ENCODE measurements at places on chromosomes 6 and 20.

- no peak for DNase-seq
Measured at GRCh38 chr20:35968930-35969329, 540 bp downstream of the CNBD2 start.

DNA sequence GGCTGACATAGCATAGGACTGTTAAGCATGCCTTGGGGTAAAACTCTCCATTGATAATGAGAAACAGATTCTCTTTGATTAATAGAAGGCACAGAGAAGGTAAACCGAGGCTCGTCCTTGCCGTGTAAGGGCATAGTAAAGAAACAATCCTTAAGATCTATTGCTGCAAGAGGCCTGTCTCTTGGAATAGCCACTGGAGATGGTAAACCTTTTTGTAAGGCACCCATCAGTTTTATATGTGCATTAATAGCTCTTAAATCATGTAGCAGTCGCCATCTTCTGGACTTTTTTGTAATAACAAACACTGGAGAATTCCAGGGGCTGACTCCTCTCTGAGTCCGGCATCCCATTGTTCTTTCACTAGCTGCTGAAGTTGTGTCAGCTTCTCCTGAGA lies 8.4 kb upstream of the ABHD12 start:
- peak; percentile 45 for DNase-seq

DNA sequence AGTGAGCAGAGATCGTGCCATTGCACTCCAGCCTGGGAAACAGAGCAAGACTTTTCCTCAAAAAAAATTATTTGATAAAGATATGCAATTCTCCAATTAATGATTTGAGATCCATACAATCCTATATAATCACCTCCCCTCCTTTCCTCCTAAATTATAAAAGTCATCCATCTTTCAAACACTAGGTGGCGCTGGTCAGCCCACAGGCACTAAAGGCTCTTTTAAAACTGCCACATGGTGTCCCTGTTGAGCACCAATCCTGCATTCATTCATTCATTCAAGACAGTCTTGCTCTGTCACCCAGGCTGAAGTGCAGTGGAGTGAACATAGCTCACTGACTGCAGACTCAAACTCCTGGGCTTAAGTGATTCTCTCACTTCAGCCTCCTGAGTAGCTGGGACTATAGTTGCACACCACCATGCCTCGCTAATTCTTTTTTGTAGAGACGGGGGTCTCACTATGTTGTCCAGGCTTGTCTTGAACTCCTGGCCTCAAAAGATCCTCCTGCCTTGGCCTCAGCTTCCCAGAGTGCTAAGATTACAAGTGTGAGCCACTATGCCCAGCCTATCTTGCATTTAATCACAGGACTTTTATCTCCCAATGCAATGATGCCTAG lies 58.7 kb upstream of the SLC2A12 start:
- peak; percentile 52 for DNase-seq

GRCh38 chr20:20744170-20744725 lies 31.8 kb upstream of the RALGAPA2 start:
- no peak for DNase-seq

DNA sequence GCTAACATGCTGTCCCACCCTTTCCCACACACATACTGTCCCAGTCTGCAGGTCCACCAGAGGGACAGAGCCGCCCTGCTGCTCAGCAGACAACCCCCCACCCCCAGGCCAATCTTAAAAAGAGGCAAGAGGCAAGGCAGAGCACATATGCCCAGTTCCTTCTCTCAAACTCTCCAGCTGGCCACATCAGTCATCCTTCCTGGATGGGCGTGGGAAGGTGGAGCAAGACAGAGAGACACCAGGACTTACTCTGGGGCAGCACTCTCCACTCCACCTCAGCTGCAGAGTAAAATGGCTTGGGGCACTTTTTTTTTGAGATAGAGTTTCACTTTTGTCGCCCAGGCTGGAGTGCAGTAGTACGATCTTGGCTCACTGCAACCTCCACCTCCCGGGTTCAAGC lies 10.8 kb downstream of the MOCS3 start:
- no peak for DNase-seq

DNA sequence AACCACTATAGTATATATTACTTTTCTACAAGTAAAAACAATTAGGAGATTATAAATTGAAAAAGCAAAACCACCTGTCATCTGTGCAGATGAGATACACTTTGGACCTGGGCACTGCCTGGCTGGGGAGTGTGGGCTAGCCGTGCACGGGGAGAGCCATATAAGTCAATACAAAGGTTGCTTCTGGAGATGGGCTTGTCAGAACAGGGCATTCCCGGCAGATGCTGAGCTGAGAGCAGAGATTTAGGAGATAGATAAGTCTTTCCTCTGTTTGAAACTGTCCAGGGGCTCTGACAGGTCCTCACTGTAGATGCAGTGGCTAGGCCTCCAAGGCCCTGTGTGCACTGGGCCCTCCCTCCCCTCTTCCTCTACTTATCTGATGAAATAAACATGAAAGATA lies 34.5 kb downstream of the CD164 start:
- DNase-seq: no peak

DNA sequence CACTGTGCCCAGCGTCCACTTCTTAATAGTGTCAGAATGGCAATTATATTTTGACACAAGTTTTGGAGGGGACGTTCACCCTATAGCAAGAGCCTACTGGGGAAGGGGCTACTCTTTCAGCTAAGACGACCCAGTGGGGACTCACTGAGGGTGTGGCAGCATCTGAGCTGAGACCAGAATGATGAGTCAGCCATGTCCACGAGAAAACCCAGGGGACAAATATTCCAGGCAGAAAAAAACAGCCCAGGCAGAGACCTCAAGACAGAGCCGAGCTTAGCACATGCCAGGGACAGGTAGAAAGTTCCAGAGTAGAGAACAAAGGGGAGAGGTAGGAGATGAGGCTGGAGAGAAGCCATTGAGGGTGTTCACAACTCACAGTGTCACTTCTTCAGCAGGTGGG lies 11.2 kb downstream of the CNBD2 start:
- DNase-seq: no peak

DNA sequence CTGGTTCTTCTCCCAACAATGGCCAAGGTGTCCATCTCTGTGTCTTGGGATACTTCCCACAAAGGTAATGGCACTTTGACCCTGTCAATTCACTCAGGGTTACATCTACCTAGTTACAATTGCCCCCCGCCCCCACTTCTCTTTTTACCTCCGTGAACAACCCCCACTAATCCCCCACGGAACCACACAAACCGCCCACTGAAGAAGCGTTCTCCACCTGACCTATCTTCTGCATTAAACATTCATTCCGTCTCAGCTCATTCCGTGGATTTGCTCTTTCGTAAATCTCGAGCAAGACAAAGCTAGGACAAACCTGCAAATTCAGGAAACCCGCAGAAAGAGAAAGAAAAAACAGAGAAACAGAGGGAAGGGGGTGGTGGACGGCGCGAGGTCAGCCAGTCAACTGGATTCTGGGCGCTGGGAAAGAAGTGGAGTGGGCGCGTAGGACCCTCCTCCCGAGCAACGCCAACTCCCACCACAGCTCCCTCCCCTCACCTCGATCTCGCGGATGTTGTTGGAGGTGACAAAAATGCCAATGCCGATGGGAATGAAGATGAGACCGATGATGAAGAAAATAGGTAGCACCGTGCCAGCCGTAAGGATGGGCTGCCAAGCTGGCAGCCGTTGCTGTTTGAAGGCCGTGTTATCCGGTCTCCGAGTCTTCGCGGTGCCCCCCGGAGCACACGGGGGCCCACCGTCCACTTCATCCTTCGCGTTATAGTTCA lies 523 bp downstream of the TMEM30A start:
- DNase-seq: no peak

DNA sequence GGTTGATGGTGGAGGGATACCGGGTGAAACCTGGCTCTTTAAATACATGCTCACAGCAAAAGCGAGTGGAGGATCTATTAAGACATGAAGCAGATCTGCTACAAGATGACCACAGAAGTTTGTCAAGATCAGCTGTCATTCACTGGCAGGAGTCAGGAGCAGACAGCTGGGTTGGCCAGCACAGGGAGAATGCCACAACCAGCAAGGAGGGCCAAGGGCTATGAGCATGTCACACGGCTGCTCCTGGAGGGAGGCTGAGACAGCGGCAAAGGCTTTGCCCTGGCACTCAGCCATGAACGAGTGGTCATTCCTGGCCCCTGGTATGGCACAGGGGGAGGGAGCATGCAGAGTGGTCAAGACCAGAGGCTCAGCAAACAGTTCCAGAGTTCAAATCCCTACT lies 77.6 kb downstream of the POPDC3 start:
- no peak for DNase-seq

DNA sequence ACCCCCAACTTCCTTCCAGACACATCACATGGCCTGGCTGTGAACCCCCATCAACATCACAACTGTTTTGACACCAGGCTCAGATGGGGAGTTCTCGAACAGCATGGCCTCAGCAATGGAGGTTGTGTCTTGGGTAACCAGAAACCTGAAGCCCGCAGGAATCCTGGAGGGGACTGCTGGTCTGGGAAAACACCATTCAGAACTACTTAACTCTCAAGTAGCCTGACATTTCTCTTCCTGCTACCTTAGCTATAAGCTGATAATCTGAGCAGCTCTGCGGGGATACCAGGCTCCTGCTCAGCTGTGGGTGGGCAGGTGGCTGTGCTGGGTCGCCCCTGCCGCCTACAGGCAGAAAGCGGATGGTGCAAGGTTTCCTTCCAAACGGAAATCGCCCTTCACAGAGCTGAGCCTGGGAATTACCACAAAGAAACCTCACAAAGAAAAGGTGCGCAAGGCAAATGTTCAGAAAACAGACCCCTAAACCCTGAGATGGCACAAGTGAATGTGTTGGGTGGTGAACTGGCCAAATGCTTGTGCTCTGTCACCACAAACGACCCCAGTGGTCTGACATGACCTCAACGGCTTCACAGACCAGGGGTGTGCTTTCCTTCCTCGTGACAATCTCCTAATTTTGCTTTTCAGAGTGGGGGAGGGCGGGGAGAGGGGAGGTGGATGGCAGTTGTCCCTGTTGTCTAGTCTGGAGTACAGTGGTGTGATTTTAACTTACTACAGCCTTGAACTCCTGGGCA lies 29.5 kb downstream of the SNX5 start:
- DNase-seq: peak; percentile 25

DNA sequence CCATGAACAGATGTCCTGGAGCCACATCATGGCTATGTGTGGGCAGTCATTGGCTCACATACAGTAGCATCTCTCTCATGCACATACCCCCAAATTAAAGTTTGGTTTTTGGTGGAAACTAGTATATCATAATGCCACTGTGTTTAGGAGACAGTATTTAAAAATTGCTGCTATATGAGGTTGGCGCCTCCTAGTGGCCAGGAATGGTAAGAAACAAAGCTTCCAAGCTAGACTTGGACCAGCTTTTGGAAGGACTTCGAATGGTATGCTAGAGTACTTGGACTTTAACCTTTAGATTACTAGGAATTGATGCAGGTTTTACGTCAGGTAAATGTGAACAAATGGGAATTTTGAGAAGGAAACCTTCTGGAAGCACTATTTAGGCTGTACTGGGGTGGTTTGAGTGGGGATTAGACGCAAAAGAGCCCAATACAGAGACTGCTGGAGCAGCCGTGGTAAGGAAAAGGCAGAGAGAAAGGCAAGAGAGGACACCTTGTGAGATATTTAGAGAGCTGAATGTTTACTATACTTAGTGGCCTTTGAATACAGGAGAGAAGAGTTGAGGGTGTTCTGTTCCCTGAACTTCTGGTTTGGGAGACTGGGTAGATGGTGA lies 23.8 kb downstream of the PRSS35 start:
- peak; percentile 20 for DNase-seq

DNA sequence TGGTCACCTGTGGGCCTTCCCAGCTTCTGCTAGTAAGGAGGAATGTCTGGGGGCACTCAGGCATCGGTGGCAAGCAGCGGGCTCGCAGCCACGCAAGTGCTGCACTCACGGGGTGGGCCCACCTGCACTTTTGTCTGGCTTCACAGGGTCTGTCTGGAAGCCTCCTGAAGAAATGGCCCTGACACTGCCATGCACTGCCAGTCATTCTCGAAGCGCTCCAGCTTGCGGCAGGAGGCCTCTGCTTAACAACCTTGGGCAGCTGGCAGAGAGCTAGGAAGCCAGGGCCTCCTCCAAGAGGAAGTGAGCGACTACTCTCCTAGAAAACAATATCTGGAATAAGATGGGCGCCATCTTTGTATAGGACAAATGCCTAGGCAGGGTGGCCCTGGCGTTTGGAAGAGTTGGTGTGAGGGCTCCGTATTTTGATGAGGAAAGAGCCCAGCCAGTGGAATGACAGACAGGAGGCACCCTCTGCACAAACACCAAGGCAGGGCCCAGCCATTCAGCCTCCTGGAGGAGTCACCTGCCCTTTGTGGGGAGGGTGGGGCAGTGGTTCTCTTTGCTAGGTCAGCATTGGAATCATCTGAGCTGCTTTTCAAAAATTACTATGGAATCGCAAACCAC lies 113.9 kb downstream of the SYNDIG1 start:
- DNase-seq: no peak

All from amniotic stem cell (primary cell).